Gastroesophageal sphincter (tissue), 4 donors: ENCODE measurements at places on chromosomes 2 and 18.

- peak; percentile 39 for ATAC-seq
These were observed 15.5 kb upstream of the SIX2 start for GRCh38 chr2:45024600-45025291.

GRCh38 chr2:4354678-4355077 lies 651.3 kb downstream of the DCDC2C start:
- ATAC-seq, result no peak

DNA sequence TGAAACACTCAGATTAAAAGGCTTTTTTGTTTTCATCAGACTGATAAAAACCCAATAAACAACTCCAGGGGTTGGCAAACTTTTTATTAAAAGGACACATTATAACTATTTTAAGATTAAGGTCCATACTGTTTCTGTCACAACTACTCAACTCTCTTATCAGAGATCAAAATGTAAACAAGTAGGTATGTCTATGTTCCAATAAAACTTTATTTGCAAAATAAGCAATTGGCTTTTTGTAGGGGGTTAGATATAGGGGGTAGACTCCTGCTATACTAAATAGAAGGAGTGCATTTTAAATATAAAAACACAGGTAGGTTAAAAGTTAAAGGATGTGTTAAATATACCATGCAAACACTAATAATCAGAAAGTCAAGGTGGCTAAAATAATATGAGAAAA lies 174.0 kb downstream of the MBD5 start:
- ATAC-seq, result no peak

DNA sequence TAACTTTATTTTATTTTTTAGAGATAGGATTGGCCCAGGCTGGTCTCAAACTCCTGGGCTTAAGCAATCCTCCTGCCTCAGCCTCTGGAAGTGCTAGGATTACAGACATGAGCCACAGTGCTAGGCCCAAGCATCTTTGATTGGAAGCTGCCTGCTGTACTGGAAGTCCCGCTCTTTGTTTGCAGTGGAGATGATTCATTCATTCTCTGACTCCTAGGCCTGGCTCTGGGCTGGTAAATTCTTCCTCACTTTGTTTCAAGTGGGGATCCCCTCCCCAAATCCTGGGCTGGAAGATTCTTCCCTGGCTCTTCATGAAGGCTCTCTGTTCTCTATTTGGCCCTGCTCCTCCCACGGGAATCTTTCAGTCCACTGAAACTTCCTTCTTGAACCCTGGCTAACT lies 81.9 kb downstream of the NEURL3 start:
- ATAC-seq, result no peak

- no peak for ATAC-seq
These were observed 7.6 kb downstream of the RFX8 start for GRCh38 chr2:101467306-101467705.

GRCh38 chr2:179487010-179487731 lies 222.5 kb upstream of the SESTD1 start:
- ATAC-seq, result peak; percentile 50

DNA sequence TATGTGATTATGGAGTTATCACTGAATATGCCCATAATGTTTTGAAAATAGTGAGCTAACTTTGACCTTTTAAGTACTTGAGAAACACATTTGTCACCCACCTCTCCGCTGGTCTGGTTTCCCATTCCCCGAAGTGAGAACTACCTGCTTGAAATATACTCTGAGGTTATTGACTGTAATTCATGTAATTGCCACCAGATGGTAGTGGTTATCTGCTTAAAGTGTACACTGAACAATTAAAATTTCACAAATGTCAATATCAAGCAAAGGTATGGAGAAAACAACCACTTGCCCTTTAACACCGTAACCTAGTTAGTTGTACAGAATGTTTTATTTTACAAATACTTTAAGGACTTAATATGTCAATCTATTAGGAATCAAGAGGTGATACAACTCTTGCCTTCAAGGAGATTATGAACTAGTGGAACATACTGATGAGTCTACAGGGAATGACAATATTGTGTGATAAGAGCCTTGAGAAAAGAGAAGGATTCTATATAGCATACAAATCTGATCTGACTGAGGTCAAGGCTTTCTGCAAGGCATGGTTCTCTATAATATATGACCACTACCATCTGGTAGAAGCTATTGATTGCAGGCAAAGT lies 316.8 kb upstream of the KCNH7 start:
- ATAC-seq, result no peak
